Motor neuron (in vitro differentiated cells): ENCODE measurements at places on chromosomes 11 and 22. TPM values are rescaled to one million over a fixed set of nuclear protein-coding genes. Genes with fewer than 3 reads are reported as not detected.

GRCh38 chr22:46672731-46673130 lies 52.5 kb downstream of the GRAMD4 start:
- peak; percentile 21 for ATAC-seq

- ATAC-seq = peak; percentile 77
Observed at GRCh38 chr22:31098632-31099110, 8.7 kb downstream of the SELENOM start.

GRCh38 chr11:77821349-77821851 lies 456 bp downstream of the AAMDC start:
- ATAC-seq = peak; percentile 8

GRCh38 chr22:50530877-50531545 lies 1.2 kb upstream of the TYMP start:
- no peak for ATAC-seq

The OR52E4 gene
- total RNA-seq = not detected in 2 replicates

The LRRC10B gene
- total RNA-seq = 2.5 and 3.4 TPM in 2 replicates

The STIM1 gene
- 6.2 and 7.2 TPM in 2 replicates for total RNA-seq

- no peak for ATAC-seq
Observed at GRCh38 chr11:60765355-60765754, 8.7 kb downstream of the MS4A15 start.

- no peak for ATAC-seq
Observed at GRCh38 chr11:116500026-116500946, 272.5 kb downstream of the BUD13 start.

GRCh38 chr11:70124321-70125000 lies 46.3 kb downstream of the ANO1 start:
- no peak for ATAC-seq
